ENCODE measurements at places on chromosomes 5 and 9.

DNA sequence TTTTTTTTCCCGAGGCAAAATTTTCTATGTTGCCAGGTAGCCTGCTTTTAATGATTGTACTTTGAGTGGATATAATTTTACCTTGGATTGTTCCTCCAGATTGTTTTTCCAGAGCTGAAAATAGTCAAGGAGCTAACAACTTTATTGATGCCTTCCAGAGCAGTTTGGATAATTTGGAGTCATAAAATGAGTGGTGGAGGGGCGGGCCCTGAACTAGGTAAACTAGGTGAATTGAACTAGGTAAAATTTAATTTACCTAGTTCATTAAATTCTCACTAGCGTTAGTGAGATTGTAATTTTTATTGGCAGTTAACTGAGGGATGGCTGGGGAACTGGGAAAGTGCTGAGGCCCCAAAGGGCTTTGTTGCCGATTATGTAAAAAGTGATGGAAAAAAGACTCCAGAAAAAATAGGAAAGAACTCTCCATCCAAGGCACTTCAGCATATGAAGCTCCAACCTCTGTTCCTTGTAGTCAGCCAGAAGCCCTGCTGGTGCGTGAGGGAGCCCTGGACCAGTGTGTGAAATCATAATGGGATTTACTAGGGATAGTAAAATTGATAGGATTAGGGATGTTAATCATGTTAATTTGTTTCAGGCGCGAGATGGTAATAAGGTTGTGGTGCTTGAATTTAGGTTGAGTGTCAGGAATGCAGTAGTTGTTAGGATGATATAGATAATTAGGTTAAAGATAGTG lies 1.7 kb downstream of the DNAJC25 start:
- DNase-seq = no peak

DNA sequence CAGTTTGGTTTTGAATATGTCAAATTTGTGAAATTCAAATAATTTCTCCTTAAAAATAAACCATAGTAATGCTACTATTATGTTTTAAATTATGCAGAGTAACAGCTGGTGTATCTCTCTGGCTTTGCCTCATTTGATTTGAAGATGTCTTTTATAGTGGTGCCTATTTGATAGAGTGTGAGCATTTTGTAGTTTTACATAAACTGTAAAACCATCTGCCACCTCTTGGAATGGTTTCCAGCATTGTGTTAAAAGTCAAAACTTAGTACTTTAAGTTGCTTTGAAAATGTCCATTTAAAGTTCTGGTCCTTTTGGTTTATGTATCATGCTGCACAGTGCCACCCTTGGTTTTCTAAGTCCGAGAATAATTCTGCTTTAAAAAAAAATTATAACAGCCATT lies 15.6 kb downstream of the PRDM6 start:
- DNase-seq = no peak

GRCh38 chr5:126527892-126528291 lies 67.1 kb downstream of the ALDH7A1 start:
- DNase-seq = no peak

- no peak for DNase-seq
These were observed 295.8 kb downstream of the MLLT3 start for GRCh38 chr9:20326516-20326915.

GRCh38 chr5:153749960-153750359 lies 259.5 kb downstream of the GRIA1 start:
- no peak for DNase-seq

- no peak for DNase-seq
These were observed 1781.3 kb downstream of the MAT2B start for GRCh38 chr5:165286692-165287091.

GRCh38 chr9:116342061-116342460 lies 188.5 kb downstream of the PAPPA start:
- DNase-seq = no peak

DNA sequence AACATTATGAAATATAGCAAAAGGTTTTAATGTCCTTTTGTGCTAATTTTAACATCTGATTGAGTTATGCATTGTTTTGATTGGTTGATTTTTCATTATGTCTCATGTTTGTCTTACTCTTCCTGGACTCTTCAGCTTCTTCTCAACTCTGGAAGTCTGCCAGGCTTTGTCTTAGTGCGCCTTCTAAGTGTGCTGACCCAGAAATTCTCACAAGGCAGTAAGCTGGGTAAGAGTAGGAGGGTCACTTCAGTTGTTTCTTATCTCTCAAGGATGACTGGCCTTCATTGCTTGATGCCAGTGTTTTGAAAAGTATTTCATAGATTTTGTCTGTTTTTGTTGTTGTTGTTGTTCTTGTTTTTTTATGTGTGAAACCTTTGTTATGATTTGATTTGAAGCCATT lies 59.2 kb downstream of the RIC1 start:
- no peak for DNase-seq

- DNase-seq = no peak
These were observed 118.0 kb upstream of the RAI14 start for GRCh38 chr5:34538026-34538672.

Measured in T follicular helper cell (primary cell).